Activated CD8-positive, alpha-beta memory T cell treated with anti-CD3 and anti-CD28 coated beads, Interleukin-2, amount 50 U/mL, for 48 hours (primary cell): ENCODE measurements at places on chromosomes 2 and 18.

- DNase-seq, result no peak
These were observed 117.1 kb downstream of the ZNF407 start for GRCh38 chr18:74714791-74715190.

GRCh38 chr2:134700730-134701129 is 18.1 kb downstream of the TMEM163 start:
- DNase-seq, result no peak

- DNase-seq, result no peak
These were observed 839.6 kb downstream of the TSN start for GRCh38 chr2:122595065-122595464.

DNA sequence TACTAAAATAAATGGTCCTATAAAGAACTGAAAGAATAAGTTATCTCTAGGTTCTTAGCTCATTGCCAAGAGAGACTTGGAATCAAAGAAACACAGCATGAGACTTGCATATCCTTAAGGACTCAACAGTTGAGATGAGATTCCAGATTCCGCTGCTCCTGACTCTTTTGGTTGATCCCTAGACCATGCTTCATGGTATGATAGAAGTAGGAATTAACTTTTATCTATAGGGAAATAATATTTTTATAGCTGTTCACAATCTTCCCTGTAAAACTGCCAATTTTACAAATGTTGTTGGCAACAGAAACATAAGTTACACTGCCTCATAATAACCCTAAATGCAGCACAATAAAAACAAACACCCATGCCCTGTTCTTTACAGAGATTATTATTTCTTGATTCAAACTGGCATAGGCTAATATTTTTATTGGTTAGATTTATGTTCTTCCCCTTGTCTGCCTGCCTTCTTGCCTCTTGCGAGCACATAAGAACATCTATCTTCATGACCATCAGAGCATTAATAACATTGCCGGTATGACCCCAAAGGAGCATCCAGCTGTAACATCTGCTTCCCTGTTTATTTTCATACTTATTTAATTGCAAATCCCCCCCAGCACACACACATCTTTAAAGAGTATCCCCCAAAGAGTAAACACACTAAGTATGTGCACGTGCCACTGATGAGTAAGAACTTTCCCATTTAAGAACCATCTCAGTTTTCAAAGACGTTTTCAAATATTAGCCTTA is 735.7 kb upstream of the SLC8A1 start:
- DNase-seq, result no peak

- no peak for DNase-seq
These were observed 51.9 kb upstream of the RMP24 start for GRCh38 chr18:35920623-35921022.

DNA sequence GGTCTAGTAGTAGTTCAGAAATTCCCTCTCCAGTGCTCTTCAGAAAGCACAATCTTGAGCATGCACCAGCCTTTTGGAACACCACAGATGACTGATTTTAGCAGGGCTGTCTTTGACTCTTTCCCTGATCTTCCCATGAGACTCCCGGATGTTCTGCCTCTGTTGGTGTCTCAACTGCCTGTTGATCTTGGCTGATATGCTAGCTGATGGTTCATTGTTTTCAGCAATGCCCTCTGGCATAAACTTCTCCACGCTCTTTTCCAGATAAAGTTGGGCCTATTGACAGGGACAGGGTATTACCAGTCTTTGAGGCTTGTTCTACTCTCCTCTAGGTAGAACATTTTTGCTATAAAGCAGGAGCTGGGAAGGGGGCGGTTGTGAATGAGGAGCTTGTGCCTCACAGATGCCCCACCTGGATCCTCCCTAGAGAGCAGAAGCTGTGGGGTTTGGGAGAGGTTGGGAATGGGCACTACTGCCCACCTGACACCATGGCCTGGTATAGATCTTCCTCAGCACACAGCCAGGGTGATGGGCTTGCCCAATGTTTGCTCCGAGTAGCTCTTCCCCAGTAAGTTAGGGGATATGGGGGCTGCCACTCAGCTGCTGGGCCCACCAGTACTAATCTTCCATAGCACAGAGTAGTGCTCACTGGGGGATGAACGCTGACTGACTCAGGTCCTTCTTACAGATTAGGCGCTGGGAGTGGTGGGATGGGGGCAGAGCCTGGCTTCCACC is 111.3 kb downstream of the PTGR3 start:
- peak; percentile 26 for DNase-seq

DNA sequence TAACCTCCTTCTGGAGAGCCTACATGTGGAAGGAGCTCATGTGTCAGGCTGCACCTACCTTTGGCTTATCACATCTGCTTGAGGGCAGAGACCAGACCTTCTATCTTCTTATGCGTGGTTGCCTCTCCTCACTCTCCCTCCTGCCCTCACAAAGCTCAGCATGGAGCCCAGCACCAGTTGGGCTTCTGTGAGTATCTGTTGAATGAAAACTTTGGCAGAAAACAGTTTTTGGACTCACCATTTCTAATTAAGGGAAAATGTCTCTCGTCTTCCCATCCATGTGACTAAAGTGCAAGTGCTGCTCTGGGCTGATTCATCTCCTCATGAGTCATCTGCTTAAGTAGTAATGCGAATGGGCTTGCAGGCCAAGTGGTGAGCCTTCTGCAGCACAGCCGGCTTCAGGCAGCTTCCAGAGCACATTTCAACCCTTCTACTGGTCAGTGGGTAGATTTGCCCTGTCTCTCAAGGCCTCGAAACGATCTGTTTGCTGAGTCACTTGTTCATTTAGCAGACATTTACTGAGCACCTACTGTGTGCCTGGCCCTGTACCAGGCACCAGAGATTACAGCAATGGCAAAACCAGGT is 102.6 kb downstream of the VSNL1 start:
- DNase-seq, result no peak

GRCh38 chr18:54023471-54023870 is 201.0 kb downstream of the MBD2 start:
- DNase-seq, result no peak

GRCh38 chr2:135850892-135851668 is 14.1 kb upstream of the LCT start:
- DNase-seq, result no peak

GRCh38 chr2:106197878-106198277 is 3.8 kb upstream of the UXS1 start:
- no peak for DNase-seq

DNA sequence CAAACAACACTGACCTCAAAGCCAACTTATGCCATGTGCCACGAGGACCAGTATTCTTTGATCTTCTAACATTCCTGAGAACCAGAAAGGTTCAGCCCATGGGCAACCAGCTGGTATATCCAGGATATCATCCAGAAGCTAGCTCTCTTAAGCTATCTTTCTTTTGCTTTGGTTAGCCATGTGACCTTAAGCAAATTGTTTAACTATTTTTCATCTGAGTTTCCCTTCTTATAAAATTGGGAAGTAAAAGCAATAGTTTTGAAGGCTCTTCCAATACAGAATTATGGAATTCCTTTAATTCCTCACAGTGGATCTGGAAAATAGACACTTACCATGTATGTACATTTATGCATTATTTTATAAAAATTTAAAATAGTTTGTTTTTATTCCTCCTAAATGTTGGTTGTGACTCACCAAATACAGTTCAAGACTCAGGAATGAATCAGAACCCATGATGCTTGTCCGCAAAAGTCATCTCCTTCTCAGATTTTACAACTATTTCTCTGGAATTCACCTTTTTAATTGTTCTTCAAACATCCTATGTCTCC is 435.7 kb downstream of the ZEB2 start:
- DNase-seq, result no peak

DNA sequence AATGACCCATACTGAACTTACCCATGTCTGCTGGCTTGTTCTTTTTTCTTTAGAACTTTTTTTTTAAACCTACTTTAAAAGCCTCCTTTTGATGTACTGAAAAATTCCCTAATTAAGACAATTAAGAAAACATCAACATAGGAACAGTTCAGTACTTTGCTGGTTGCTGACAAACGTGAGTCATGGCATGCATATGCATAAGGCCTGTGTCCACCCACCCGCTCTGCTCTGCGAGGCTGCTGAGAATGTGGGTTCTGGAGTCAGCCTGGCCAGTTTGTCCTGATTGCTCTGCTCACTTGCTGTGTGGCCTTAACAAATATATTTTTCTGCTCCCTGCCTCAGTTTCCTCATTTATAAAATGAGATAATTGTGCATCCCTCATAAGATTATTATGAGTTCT is 27.3 kb downstream of the LAMA3 start:
- no peak for DNase-seq

DNA sequence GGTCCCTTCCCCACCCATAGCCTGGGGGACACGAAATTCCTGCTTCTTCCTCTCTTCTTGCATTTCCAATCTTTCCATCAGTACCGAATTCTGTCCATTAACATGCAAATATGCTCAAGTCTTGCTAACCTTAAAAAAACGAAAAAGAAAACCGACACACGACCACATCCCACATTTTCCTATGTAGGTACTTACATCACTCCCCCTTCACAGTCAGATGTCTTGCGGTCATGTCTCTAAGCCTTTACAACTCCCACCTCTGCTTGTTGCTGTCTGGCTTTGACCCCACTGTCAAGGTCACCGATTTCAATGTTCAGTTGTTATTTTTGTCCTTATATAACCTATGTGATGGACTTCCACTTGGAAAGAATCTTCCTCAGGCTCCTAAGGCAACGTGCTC is 219.4 kb downstream of the NAPG start:
- DNase-seq, result no peak

GRCh38 chr2:46390901-46391395 is 88.4 kb upstream of the TMEM247 start:
- no peak for DNase-seq

DNA sequence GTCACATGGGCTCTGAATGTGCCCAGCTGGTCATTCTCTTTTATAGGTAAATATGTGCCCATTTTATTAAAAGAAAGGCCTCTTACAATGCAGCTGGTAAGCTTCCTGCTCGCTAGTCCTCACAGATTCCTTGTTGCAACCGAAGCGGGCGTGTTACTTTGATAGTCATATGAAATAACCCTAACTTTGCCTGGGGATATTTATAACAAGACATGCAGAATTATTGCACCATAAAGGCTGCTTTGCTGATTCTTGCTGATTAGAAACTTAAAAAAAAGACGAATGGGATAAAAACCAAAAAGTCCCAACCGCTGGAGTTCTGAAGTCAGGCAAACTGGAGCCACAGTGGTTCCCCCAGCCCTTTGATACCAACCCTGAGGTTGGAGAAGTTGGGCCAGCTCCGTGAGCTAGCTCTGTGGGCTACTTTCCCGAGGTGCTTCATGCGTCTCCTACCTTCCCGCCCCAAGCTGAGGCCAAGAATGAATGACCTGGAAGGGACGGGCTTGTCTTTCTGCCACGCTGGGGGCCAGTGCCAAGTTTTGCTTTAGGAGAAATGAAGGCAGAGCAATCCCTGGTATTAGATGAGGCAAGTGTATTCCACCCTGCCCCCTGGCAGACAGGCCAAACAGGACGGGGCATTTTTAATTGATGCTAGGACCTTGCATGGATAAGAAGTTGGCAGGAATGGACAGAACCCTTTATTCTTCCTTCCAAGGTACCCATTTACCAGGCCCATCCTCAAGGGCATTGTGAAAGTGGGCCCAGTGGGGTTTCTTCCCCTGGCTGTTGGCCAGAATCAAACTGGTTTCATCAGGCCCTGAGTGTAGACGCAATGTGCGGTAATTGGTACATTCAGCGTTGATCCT is 140.4 kb downstream of the KCTD1 start:
- DNase-seq, result no peak

DNA sequence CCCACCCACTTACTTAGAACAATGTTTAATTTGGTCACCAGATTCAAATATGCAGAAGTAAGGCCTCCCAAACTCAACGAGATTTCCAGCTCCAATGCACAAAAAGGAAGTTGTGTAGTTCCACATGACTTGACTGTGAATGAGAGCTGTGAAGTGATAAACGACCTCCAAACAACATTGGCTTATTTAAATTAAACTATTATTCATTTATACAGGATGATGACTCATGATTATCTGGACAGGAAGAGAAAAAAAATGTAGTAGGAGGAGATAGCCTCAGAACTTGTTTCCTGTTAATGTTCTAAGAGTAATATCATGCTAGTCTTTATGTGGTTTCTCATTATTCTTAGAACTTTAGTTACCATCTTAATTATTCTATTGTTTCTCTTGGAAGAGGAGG is 237.3 kb downstream of the C1D start:
- DNase-seq, result no peak

DNA sequence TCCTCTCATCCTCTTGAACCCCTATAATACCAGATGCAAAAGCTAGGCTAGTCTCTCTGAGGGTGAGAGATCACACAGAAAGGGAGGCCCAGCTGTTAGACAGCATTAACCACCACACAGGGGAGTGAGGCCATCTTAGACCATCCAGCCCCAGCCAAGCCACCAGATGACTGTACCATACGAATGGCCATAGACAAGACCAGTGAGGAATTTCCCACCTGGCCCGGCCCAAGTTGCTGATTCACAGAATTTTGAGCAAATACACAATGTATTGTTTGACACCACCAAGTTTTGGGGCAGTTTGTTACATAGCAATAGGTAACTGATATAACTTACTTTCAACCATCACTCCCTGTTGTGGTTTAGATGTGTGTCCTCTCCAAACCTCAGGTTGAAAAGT is 98.2 kb upstream of the CTNNA2 start:
- no peak for DNase-seq

DNA sequence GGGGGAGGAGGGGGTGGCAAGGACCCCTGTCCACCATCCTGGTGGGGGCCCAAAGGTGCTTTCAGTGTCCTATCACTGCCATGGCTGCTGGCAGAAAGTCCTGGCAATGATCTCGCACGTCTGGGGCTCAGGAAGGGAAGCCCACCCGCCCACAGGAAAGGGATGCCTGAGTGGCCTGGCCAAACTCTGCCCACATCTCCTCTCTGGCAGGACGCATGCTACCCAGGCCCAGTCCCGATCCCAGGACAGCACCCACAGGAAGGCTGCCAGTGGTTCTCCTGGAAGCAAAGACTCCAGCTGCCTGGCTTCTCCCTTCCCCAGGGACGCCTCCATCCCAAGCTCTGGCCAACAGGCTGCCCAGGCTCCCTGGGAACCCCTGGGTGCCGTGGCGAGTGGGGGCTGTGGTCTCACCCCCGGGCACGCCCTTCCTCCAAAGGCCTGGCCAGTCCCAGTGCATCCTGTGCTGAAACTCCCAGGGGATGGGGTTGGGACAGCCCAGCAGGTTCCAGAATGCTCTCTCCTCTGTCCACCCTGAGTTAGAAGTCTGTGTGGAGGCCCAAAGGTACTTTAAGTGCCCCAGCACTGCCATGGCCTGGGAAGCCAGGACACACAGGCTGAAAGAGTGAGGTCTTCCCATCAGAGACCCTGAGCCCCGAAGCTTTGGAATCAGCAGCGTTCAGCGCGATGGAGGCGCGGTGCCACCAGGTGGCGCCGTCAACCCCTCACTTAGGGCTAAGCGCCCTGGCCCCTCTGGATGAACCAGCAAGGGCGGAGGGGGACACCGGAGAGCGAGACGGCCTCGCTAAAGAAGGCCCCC is 29.8 kb upstream of the TAF1B start:
- DNase-seq, result peak; percentile 92
